ENCODE measurements at places on chromosomes 11 and 22.
A peak's percentile ranks its signal among the peaks of the same experiment; 100 is the strongest.

DNA sequence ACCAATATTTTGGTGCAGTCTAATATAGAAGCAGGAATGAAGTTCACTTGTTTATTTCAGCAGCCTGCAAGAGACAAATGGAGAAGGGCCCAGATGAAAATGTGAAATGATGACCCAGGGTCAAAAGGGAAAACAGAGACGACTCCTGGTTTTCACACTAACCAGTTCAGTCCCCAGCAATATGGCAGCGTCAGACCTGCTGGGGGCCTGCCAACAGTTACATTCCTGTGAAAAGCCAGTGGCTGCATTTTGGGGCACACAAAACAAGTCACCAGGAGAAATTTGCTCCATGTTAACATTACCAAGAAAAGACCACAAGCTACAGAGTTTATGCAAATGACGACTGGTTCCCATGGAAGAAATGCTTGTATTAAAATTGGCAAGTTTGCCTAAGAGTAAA is 80.2 kb downstream of the CCDC34 start:
- no peak for DNase-seq

GRCh38 chr11:11499300-11499699 is 122.5 kb downstream of the GALNT18 start:
- no peak for DNase-seq

DNA sequence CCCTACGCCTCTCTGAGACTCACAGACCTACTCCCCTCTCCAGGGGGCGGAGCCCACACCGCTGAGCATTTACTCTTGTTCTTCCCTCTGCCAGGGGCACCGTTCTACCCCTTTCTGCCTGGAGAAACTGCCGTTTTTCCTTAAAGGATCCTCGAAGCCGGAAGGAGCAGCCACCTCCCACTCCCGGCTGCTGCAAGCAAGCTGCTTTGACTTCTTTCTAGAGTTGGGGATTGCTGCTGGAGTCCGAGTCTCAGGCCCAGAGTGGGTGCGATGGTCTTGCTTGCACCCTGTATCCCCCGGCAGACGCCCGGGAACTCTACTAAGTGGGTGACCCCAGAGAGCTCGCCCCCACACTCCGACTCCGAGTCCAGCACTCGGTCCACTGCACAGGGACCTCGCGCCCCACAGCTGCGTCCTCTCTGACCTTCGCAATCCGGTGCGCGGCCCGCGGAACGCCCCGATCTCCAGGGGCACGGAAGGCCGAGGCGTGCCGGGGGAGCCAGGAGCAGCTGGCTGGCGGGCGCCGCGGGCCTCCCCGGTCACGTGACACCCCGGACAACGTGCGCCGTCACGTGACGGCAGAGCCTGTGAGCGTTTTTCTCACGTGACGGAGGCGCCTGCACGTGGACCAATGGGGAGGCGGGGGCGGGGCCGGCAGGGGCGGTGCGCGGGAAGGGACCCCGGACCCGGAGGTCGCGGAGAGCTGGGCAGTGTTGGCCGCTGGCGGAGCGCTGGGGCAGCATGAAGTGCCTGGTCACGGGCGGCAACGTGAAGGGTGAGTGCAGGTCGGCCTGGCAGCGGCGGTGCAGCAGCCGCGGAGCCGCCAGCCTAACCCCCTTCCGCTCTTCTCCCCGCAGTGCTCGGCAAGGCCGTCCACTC is at the start of gene RAD9A:
RAD9A (plus strand) TSS at position 683 of the 879 bp plus-strand sequence; CDS start at position 742, 59 bp downstream.
- DNase-seq: peak; percentile 44

- no peak for DNase-seq
Observed at GRCh38 chr11:54558407-54558806, 45.4 kb downstream of the OR4C46 start.

DNA sequence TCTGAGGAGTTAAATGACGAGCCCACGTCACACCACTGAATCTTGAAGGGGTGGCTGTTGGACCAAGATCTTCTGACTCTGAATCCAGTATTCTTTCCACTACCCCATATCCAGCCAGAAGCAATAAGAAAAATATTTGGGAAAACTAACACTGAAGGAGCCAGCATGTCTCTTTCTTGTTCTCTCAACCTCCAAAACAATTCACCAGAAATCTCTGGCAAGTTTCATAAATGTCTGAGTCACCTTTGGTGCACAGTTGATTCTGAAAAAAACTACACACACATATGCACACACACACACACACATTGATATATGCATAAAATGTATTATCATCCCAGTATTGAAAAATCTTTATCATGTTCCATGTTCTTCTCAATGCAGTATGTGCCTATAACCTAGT is 104.3 kb upstream of the BLID start:
- DNase-seq: no peak

- DNase-seq: no peak
Observed at GRCh38 chr11:8775734-8776133, 93.1 kb downstream of the RPL27A start.

GRCh38 chr11:115959081-115959486 is 454.9 kb upstream of the CADM1 start:
- no peak for DNase-seq

DNA sequence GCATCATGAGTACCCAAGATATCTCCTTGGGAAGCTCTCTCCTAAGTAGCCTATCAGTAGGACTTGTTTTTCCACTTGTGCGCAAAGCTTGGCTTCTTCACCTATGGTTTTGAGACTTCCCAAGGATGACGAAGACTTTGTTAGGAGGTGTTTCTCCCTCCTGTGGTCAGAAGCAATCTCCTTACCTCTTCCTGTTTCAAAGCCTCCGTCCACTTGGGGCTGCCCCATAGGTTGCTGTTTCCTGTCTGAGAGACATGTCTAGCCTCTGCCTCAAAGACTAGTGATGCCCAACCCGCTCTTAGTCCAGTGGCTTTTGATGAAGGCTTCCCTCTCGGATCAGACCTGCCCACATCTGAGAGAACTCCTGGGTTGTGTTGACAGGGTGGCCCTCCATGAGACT is 92.9 kb downstream of the TRAF6 start:
- no peak for DNase-seq

DNA sequence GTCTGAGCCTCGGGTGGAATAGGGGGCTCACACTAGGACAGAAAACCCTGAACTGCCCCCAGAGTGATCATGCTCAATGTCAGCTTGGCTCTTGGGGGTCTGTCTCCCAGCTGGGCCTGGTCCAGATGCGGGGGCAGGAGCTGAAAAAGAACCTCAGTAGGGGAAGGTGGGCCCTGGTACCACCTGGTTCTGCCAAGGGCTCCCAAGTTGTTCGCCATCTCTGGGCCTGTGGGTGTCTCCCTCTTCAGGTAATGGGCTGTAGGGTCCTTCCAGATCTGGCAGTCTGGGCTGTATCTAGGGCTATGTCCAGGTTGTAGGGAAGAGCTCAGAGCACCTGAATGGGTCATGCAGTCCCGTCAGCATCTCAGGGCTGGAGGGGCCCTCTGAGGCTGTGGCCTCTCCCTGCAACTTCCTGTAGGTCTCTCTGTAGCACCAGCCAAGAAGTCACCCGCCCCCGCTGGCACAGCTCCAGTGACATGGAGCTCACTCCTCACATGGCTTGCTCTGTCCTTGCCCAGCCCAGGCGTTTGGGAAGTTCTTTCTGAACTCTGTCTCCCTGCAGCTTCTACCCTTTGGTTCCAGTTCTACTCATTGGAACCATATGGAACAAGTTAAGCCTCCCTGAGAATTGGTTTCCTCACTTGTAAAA is 33.0 kb upstream of the SOX10 start:
- DNase-seq: no peak

GRCh38 chr11:36471577-36471976 is 38.5 kb downstream of the TRAF6 start:
- no peak for DNase-seq

DNA sequence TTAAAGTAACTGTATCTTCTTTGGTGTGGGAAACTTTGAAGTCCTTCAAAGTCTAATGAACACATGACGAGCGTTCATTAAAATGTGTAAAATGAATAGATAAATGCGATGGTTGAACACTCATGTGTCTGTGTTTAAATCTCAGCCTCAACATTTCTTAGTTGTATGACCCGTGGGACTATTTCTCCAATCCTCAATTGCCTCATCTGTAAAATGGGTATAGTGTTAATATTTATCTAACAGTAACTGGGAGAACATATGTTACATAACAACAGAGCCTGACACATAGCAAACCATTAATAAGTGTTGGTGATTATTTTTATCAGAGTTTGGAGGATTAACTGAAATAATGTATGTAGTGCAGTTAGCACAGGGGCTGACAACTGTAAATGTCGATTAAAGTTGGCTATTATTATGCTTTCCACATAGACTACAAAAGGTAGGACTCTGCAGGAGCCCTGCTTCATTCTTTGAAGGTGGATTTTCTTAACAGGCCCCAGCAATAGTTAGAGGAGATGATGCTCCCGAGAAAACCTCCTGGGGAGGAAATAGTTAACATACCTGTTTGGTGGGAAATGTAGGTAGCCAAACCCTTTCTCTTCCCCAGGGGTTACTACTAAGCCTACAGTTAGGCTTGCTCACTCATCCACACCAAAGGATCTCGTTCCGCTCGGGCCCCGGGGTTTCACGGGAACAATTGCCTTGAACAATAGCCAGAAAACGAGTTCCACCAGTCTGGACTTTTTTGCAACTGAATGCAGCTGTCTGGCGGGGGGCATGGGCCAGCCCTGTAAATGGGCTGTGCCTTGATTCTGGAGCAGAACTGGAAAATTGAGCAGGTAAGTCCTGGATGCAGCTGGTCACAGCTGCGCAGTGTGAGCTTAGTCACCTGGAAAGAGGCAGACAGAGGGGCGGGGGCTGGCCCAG is 133.4 kb downstream of the DBX1 start:
- DNase-seq: no peak

- no peak for DNase-seq
Observed at GRCh38 chr11:15599376-15599775, 484.7 kb downstream of the INSC start.

All from SIG-M5 (cell line).